ENCODE measurements at places on chromosomes 6 and 20.
A peak's percentile ranks its signal among the peaks of the same experiment; 100 is the strongest.

DNA sequence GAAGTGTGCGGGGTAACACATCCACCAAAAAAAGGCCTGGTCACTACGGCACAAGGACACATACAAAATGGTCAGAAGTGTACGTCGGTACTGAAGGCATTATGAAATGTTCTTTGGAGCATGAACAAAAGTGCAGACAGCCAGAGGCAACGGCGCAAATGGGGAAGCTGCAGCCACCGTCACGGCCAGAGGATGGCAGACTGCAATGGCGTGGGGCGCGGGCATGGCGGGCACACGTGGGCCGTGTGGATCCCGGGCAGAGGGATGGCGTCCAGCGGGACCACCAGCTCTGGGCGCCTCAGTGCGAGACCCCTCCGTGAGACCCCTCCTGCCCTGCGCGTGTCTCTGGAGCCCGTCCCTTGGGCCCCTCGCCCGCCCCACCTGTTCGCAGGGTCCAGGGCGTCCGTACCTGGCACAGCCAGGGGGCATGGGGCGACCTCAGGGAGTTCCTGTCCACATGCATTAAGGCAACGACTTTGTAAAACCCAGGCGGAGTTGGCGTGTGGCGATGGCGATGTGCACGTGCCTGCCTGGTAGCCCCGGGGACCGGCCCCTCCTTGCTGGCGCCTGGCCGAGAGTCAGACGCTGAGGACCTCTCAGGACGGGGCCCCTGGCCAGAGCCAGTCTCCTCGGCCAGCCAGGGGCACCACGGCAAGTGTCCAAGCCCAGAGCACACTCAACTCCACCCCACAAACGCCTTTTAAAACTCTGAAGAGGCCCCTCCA, 39.5 kb upstream of the CHRNA4 start:
- no peak for DNase-seq

GRCh38 chr6:35014786-35015185, 125.7 kb downstream of the ANKS1A start:
- no peak for DNase-seq

GRCh38 chr6:35558571-35558970, 45.9 kb upstream of the TULP1 start:
- DNase-seq: no peak

DNA sequence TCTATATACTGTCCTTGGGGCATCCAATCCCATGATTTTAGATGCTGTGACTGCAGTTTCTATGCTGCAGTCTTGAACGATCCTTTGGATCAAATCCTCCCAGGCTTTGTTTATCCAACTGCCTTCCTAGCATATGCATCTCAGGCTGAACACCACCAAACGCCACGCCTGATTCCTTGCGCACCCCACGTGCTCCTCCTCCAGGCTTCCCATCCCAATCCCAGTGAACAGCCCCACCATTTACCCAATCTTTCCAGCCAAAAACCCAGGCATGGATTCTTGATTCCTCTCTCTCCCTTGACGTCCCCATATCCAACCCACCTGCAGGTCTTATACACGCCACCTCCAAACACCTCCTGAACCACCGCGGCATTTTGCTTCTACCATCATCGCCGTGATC, 7.8 kb downstream of the PDE10A start:
- peak; percentile 60 for DNase-seq

GRCh38 chr6:33197431-33198048, 2.9 kb downstream of the RXRB start:
- DNase-seq: peak; percentile 47

- DNase-seq: no peak
Observed at GRCh38 chr6:8110117-8110721, 7.9 kb upstream of the EEF1E1 start.

DNA sequence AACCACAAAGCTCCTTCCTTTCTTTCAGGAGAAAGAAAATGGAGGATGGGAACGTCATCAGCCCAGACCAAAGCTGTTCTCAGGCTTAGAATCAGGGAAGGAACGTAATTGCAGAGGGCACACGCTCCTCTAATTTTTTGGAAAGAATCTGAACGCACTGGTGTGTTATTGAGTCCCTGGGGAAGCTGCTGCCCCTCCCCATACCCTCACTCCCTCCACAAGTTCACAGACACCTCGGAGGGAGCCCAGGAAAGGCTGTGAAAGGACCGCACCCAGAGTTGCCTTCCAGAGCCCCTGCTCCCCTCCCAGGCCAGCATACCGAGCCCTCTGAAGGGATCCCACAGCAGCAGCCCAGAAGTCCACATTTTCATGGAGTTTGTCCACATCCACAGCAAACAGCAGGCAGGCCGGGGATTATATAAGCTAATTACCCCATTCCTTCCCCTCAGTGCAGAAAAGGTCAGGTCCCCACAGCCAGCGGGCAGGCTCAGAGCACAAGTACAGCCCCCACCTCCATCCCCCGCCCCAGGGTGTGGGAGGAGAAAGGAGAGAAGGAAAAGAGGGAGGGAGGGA, 53.7 kb downstream of the ANKRD60 start:
- no peak for DNase-seq

DNA sequence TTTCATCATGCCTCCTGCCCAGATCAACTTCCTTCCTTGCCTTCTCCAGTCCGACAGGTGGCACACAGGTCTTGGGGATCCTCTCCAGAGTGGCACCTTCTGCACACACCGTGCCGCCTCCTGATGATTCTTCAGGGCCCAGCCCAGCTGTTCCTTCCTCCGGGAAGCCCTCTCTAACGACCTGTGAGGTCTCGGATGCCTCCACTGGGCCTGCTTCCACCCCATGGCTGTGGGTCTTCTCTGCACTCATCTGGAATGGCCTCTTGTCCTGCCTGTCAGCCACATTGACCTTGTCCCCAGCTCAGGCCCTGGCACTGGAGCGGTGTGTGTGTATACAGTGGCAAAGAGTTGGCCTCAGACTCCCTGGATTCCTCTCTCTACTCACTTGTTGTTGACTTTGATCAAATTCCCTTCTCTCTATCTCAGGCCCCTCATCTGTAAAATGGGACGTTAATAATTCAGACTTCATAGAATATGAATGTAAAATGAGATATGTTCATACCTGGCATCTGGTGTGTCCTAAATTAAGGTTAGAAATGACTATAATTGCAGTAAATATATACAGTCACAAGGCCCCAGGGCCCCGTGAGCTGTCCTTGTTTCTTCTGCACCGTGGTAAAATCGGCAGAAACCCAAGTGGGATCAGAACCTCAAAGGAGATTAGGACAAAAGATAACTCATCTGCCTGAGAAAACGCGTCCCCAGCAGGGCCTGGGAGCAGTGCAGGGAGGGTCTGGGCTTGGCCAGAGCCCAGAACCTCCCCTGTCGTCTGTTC, 1.5 kb downstream of the FAM210B start:
- DNase-seq: no peak

DNA sequence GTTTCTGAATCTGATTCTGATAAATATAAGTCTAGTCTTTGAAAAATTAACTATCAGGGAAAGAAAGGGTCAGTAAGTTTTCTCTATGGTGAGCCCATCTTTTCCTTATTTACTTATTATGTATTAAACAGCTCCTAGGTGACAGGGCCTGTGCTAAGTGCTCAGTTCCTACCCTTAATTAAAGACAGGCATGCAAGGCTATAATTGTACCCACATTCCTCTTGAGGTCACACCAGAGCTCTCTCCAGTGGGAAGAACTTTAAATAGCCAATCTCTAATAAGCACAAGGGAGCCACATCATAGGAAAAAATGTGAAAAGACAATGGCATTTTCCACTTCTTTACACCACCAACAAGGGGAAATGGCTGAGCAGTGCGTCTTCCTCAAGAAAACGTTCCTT, 421.8 kb upstream of the SLC35B3 start:
- no peak for DNase-seq

- no peak for DNase-seq
Observed at GRCh38 chr6:130457605-130458004, 91.8 kb downstream of the TMEM200A start.

GRCh38 chr6:97038437-97038836, 113.9 kb downstream of the KLHL32 start:
- DNase-seq: no peak

GRCh38 chr6:53605543-53606235, 59.9 kb downstream of the KLHL31 start:
- DNase-seq: no peak

- DNase-seq: no peak
Observed at GRCh38 chr6:131683479-131683878, 17.7 kb downstream of the OR2A4 start.

GRCh38 chr6:157763129-157763903, 59.7 kb upstream of the SNX9 start:
- no peak for DNase-seq

- no peak for DNase-seq
Observed at GRCh38 chr20:57756213-57756612, 46.4 kb upstream of the PMEPA1 start.

- DNase-seq: no peak
Observed at GRCh38 chr6:53539561-53539960, 5.3 kb downstream of the GCLC start.

DNA sequence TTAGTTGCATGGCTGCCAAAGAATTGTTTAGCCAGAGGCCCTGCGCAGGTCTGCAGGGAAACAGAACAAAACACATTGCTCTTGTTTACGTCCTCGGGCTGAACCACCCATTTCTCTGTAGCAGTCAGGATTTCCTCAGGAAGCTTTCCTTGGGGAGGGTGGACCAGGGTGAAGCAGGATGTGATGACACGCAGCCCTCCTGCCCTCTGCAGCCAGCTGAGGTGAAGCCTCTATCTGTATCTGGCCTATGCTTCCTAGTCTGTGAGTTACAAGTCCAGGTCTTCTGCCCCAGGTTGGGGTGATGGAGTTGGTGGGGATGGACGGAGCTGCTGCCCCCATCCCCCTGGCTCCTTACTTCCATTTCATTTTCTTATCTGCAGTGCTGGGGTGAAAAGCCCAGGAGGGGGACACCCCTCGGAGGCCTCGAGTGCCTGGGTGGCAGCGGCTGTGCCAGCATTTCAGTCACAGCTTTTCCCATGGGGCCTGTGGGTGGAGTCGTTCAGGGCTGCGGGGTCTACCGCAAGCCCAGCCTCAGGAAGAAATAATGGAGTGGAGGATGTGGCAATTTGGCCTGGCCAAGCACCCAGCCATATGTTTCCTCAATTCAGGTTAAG, 24.9 kb downstream of the SASH1 start:
- no peak for DNase-seq

DNA sequence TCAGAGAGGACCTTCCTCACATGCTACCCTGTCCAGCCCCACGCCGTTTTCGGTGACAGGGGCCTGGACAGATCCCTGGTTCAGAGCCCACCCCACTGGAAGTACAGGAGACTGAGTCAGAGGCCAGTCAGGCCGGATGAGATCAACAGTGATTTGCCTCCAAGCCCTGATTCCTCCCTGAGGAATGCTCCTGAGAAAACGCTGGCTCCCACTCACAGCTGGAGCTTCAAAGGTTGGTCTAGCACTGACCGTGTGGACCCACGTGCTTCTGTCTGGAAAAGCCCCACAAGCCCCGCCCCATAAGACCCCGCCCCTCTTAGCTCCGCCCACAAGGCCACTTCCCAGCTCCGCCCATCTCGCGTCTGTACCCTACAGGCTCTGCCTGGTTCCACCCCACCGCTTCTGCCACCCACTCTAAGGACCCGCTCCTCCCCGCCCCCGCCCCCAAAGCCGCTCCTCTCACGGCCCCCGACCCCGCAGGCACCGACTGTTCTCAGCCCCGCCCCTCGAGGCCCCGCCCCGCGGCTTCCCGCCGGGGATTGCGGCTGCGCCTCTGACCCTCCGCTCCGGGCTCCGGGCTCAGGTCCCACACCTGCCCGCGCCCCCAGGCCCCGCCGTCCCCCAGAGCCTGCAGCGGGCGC, 64.9 kb upstream of the BHLHE23 start:
- DNase-seq: no peak

DNA sequence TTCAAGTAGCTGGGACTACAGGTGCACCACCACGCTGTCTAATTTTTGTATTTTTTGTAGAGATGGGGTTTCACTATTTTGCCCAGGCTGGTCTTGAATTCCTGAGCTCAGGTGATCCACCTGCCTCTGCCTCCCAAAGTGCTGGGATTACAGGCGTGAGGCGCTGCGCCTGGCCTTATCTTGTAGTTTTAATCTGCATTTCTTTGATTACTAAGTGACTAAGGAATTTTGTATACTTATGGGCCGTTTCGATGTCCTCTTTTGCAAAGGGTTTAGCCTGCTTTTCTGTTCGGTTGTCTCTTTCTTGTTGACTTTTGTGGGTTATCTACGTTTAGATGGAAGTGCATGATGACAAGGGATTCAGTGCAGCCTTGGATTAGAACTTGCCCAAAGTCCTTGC, 500.6 kb downstream of the QKI start:
- DNase-seq: no peak

- DNase-seq: no peak
Observed at GRCh38 chr6:17585766-17586490, 14.2 kb upstream of the FAM8A1 start.

- no peak for DNase-seq
Observed at GRCh38 chr6:95723638-95724037, 146.3 kb downstream of the MANEA start.

- DNase-seq: peak; percentile 94
Observed at GRCh38 chr6:2999618-3000557, at the start of gene NQO2. Gene NQO2 (plus strand): TSS chr6:2999894. CDS start chr6:3006553, 6,659 bp downstream.

DNA sequence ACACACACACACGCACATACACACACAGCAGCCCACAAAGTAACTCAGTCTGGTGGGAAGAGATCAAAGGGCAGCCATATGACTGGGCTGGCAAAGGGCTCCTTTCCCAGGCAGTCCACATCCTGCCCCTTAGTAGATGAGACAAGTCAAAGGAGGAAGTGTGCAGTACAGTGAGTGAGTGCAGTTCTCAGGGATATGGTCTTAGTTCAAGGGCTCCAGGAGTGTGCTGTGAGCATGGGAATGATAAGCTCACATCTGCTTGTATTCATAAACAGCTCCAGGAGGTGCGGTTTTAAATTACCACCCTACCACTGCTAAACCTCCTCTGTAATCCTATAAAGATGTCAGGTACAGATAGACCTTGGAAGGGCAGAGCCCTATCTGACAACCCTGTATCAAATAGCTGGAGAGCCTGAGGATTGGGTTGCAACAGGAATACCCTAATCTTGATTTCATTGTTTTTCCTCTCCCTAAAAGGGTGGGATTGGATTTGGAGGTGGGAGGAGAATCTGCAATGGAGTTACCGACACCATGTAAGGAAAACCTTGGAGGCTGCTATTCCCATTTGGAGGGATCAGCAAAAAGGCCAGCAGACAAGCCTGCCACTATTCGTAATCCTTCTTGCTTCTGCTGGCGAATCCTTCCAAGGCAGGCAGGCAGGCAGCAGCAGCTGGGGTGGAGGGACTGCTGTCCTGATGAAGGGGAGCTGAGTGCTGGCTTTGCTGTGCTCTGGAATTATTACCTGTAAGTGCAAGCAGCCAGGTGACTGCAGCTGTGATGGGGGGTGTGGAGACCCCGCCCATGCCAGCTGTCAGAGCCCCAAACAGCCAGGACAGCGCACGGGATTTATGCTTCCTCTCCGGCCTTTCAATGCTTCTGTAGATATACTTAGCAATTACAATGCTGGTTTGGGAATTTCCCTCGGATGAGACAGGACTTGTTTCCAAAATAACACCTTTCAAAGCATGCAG, 342.7 kb downstream of the PRL start:
- DNase-seq: no peak

GRCh38 chr6:84920021-84920420, 155.6 kb upstream of the TBX18 start:
- no peak for DNase-seq

GRCh38 chr20:60138256-60139220, 180.3 kb downstream of the CDH26 start:
- peak; percentile 38 for DNase-seq
